AML-193 (cell line): ENCODE measurements at places on chromosomes 11 and 22.
A peak's percentile ranks its signal among the peaks of the same experiment; 100 is the strongest.

DNA sequence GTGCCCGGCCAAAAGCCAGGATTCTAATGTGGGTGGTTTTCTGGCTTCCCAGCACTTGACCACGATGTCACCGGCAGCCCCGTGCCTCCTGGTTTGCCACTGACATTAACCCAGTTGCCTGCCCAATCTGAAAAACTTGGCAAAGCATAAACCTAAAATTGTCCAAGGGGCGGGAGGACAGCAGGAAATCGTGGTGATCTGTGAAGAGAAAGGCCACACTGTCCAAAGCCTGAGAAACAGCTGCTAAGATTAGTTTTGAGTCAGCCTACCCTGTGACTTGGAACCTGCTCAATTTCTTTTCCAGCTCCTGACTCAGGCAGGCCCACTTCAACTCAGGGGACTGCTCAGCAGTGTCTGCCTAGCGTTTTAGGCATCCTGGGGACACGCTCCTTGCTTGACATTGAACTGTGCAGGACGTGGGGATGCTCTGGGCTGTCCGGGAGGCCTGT is 8.2 kb upstream of the F2 start:
- no peak for DNase-seq

DNA sequence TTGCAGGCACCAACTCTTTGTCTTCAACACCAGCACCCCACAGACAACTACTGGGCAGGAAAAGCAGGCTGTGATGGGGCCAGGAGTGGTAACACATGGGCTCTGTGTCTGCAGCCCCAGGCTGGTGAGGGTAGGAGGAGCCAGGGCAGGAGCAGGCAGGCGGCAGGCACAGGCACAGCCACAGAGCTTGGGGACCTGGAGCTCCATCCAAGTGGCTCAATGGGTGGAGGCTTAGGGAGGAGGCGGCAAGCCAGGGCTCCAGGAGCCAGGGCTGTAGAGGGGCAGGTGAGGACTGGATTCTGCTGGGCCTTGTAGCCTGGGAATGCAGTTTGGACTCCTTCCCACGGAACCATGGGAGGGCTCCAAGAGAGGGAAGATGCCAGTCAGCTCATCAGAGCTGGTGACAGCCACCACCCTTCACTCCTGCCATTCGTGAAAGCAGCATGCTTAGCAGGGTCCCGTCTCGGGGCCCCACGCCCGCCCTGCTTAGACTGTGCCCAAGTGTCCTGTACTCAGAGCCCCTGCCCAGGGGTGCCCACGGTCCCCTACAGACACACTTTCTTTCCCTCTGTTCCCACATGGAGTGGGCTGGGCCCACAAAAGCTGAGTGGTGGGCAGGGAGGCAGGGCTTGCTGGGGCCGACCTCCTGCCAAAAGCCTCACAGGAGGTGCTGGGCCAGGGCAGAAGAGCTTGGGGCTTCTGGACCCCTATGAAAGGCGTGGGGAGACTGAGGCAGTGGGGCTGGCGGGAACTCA is 12.4 kb downstream of the TTC38 start:
- no peak for DNase-seq

- DNase-seq: peak; percentile 57
Measured at GRCh38 chr22:36277482-36278291, 24.8 kb downstream of the APOL1 start.

DNA sequence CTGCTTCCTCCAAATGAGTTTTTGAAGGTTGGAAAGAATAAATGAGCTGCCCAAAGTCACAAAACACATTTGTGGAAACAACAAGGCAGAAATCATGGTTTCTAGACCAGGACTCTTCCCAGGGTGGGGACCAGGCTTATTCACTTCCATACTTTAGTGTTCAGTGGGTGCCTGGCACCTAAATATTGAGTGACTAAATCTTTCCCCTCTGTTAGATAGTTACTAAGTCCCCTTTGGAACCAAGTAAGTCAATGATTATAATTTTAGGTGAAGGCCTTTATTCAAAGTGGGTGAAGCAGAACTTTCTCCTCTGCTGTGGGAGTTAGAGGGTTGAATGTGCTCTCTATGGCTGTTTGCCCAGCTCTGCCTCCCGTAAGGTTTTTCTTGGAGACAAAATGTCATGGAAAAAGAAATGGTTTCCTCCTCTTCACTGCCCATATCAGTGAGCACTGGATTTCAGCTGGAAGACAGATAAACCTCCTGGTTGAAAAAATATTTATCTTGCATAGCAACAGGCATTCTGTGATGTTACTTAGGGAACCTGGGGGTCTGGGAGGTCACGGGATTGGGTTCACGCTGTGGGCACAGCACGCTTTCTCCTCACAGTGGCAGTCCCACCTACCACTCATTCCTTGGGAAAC is 117.8 kb downstream of the CCDC81 start:
- DNase-seq: no peak

- peak; percentile 59 for DNase-seq
Measured at GRCh38 chr11:11841723-11842420, at the start of gene USP47. Gene USP47, plus strand, starts transcription at chr11:11841972. Its CDS starts 214 bp downstream, at chr11:11842186.

DNA sequence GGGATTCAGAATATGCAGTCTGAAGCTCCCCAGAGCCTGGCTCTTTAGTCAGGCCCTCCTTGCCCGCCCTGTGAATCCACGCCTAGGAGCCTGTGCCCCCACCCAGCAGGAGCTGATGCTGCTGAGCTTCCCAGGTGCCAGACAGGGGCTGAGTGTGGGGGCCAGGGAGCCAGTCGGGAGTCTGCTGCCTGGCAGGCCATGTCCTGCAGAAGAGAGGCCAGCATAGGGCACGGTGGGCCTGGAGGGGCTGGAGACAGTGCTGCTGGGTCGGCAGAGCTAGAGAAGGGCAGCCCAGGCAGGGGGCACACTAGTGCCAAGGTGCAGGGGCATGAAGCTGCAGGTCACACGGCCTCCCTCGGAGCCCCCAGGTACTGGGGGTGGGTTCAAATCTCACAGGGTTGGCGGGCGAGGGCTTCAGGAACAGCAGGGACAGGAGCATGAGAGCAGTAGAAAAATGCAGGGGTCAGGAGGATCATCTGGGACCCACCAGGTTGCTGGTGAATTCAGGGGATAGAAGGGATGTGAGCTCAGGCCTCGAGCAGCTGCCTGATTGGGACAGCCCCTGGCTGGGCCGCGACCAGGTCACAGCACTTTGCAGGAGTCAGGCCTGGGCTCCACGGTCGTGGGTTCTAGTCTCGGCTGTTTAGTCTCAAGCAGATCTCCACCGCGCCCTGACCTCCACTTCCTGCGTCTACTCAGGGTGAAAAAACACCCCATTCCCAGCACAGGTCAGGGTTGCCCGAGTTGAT is 4.1 kb upstream of the SEPTIN5 start:
- no peak for DNase-seq

DNA sequence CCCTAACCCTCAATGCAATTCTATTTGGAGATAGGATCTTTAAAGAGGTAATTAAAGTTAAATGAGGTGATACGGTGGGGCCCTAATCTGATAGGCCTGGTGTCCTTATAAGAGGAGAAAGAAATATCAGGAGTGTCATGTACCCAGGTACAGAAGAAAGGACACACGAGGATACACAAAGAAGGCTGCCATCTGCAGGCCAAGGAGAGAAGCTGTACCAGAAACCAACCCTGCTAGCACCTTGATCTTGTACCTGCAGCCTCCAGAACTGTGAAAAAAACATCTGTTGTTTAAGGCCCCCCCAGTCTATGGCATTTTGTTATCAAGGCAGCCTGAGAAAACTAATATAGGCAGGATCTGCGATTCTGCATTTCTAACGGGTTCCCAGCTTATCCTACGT is 44.2 kb downstream of the FBXO7 start:
- no peak for DNase-seq

- no peak for DNase-seq
Measured at GRCh38 chr11:122344215-122344614, 228.2 kb upstream of the BLID start.

GRCh38 chr11:35579557-35580396 is 38.5 kb upstream of the FJX1 start:
- DNase-seq: peak; percentile 66

DNA sequence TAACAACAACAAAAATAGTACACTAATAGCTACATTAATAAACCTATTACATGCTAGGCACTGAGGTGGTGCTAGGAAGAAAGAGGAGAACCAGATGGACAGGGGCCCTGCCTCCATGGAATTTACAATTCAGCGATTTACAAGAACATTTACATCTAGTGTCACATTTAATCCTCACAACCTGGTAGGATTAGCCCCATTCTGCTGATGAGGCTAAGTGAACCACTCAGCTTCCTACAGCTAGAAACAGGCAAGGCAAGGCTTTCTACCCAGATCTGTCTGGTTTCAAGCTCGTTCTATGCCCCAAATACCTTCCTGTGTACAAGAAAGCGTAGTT is 368.4 kb downstream of the BUD13 start:
- no peak for DNase-seq

GRCh38 chr11:69915151-69915500 is 95.9 kb upstream of the FGF3 start:
- DNase-seq: no peak

- DNase-seq: no peak
Measured at GRCh38 chr22:21797444-21798221, 62.0 kb upstream of the YPEL1 start.

DNA sequence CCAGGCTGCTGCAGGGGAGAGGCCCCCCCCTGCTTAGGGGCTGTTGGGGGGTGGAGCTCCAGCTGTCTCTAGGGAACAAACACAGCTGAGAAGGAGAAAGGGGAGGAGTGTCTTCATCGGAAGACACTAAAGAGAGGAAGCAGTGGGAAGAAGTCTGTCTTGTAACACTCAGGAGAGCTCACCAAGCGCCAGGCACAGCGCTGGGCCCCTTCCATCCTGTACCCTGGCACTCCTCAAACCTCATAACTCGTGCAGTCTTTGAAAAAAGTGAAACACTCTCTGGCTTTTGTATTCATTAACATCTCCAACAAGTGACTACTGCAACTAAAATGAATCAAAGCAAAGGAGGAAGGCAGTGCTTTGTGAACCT is 67.4 kb upstream of the PRDM11 start:
- no peak for DNase-seq

GRCh38 chr11:34976496-34977088 is 60.2 kb downstream of the PDHX start:
- DNase-seq: no peak

DNA sequence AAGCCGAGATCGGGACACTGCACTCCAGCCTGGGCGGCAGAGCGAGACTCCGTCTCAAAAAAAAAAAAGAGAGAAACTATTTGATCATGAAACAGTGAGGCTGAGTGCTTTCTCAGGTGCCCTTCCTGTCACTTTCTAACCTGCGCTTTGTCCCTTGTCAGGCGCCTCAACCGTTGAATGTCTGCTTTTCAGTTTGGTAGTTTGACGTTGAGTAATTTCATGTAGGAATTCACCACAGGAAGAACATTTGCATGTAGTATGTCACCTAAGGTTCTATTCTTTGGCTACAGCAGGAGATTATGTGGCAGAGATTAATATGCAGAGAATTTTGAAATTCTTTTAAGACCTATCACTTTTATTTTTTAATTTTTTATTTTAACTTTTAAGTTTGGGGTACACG is 57.2 kb downstream of the PPFIA1 start:
- no peak for DNase-seq

DNA sequence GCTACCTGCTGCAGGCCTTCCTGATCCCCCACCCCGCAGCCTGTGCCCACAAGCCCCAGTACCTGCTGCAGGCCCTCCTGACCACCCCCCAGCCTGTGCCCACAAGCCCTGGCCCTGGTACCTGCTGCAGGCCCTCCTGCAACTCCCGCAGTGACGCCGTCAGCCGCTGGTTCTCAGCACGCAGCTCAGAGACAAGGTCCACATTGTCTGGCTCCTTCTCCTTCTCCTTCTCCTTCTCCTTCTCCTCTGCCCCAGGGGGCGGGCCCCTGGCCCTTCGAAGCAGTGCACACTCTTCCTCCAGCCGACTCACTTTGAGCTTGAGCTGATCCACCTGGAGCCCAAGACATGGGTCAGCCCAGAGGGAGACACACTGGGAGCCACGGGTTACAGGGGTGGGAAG is 9.1 kb downstream of the CARD10 start:
- DNase-seq: no peak

DNA sequence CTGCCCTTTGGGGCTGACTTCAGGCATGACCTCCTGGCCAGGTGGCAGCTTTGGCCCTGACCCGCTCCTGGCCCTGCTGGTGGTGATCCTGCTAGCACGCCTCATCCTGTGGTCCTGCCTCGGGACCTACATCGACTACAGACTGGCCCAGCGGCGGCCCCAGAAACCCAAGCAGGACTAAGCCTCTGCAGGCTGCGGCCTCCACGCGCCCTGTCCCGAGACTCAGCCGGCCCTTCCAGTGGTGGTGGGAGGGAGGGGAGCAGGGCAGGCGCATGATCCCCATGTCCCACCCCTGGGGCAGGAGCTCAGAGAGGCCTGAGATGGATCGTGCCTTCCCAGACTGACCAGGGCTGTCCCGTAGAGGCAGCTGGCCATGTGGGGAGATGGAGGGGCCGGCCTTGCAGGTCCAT is 2.1 kb downstream of the SMIM38 start:
- DNase-seq: no peak

GRCh38 chr22:38012604-38013072 is 28.3 kb upstream of the SOX10 start:
- no peak for DNase-seq
